ENCODE measurements at places on chromosomes 4 and X. TPM values are rescaled to one million over a fixed set of nuclear protein-coding genes. Genes with fewer than 3 reads are reported as not detected.

- no peak for DNase-seq
These were observed 47.8 kb downstream of the DTHD1 start for GRCh38 chr4:36329228-36329627.

GRCh38 chr4:149113804-149114430, 671.7 kb upstream of the NR3C2 start:
- DNase-seq, result no peak

PLP1 gene
- not detected for total RNA-seq

ATP1B4 gene
- total RNA-seq, result not detected

MAGED4 gene
- total RNA-seq, result 1.2 TPM
